ENCODE measurements at places on chromosomes 7 and 10.

GRCh38 chr10:86073199-86073977 lies 293.2 kb downstream of the GRID1 start:
- no peak overlapping the region for H3K27ac ChIP-seq
- H3K27me3 ChIP-seq: no peaks in the 10 kb centered on the region
- DNase-seq: no peak
- no peak overlapping the region for H3K4me3 ChIP-seq

- peaks cover 18% of the 10 kb centered on the region for H3K36me3 ChIP-seq
- H3K27ac ChIP-seq: peak overlapping the region; percentile 98
- H3K27me3 ChIP-seq: no peaks in the 10 kb centered on the region
- H3K4me3 ChIP-seq: peak overlapping the region; percentile 96
- H3K4me1 ChIP-seq: peaks cover 30% of the 10 kb centered on the region
Measured at GRCh38 chr10:30435073-30435422, 1.1 kb downstream of the MAP3K8 start.

- peak overlapping the region; percentile 55 for H3K27ac ChIP-seq
- H3K4me1 ChIP-seq: peaks cover 5% of the 10 kb centered on the region
- H3K36me3 ChIP-seq: no peaks in the 10 kb centered on the region
- DNase-seq: no peak
- peaks cover 50% of the 10 kb centered on the region for H3K27me3 ChIP-seq
- H3K4me3 ChIP-seq: peak overlapping the region; percentile 44
Measured at GRCh38 chr10:13891128-13892000, 304.6 kb downstream of the PRPF18 start.

- H3K4me3 ChIP-seq: no peak overlapping the region
- no peaks in the 10 kb centered on the region for H3K4me1 ChIP-seq
- no peak for DNase-seq
- H3K36me3 ChIP-seq: no peaks in the 10 kb centered on the region
- no peak overlapping the region for H3K27ac ChIP-seq
Measured at GRCh38 chr10:29328983-29329382, 40.1 kb downstream of the LYZL1 start.

- no peak overlapping the region for H3K4me3 ChIP-seq
- no peaks in the 10 kb centered on the region for H3K36me3 ChIP-seq
- DNase-seq: no peak
- H3K27ac ChIP-seq: no peak overlapping the region
Measured at GRCh38 chr7:120207037-120207436, 65.9 kb upstream of the KCND2 start.

GRCh38 chr10:77643795-77644468 lies 6.3 kb upstream of the KCNMA1 start:
- no peak overlapping the region for H3K4me3 ChIP-seq
- H3K4me1 ChIP-seq: peaks cover 2% of the 10 kb centered on the region
- no peak overlapping the region for H3K27ac ChIP-seq
- no peaks in the 10 kb centered on the region for H3K36me3 ChIP-seq
- DNase-seq: no peak
- H3K27me3 ChIP-seq: no peaks in the 10 kb centered on the region

Data from esophagus squamous epithelium (tissue), 5 donors.